Ammon's horn (tissue), 1 donor: ENCODE measurements at places on chromosomes 7 and 10.
A peak's percentile ranks its signal among the peaks of the same experiment; 100 is the strongest.

DNA sequence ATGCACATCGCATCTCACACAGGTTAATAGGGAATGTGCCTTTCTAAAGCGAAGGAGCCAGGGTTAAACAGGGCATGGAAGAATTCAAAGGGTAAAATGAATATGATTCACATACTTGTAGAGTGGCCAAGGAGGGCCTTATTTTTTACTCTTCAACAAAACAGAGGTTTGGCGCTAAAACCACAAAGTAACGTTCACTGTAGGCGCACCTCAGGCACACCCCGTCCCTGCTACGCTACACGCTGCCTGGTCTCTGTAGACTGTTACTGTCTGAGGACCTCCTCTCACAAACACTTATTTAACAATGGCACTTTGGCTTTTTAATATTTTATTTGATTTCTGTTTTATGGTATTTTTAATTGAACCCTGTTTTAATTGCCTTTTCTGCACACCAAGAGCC is 462.1 kb upstream of the GALNT17 start:
- DNase-seq: no peak

GRCh38 chr10:32141018-32141807 is 85.0 kb upstream of the KIF5B start:
- DNase-seq: no peak

DNA sequence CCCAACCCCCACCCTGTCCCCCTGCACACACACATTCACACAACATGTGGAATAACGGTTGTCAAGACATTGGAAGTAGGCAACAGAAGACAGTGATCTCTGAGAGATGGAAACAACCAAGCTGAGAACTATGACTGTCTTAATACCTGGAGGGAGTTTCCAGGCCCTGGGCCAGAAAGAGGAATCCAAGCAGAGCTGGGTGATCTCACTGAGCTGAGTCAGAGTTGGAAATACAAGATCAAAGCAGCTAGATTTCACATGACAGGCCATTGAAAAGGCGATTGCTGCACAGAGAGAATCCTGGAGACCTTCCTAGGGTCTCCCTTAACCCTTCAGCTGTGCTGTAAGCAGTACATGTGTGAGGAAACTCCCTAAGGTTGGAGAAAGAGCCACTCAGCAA is 165.8 kb upstream of the PRSS1 start:
- DNase-seq: no peak

GRCh38 chr10:100333106-100333505 is 3.1 kb upstream of the PKD2L1 start:
- DNase-seq: no peak

- DNase-seq: no peak
Measured at GRCh38 chr10:13395540-13395939, 47.4 kb upstream of the SEPHS1 start.

GRCh38 chr10:96288151-96288621 is 16.0 kb upstream of the DNTT start:
- DNase-seq: no peak

GRCh38 chr7:27686315-27686714 is 23.6 kb upstream of the HIBADH start:
- DNase-seq: no peak

DNA sequence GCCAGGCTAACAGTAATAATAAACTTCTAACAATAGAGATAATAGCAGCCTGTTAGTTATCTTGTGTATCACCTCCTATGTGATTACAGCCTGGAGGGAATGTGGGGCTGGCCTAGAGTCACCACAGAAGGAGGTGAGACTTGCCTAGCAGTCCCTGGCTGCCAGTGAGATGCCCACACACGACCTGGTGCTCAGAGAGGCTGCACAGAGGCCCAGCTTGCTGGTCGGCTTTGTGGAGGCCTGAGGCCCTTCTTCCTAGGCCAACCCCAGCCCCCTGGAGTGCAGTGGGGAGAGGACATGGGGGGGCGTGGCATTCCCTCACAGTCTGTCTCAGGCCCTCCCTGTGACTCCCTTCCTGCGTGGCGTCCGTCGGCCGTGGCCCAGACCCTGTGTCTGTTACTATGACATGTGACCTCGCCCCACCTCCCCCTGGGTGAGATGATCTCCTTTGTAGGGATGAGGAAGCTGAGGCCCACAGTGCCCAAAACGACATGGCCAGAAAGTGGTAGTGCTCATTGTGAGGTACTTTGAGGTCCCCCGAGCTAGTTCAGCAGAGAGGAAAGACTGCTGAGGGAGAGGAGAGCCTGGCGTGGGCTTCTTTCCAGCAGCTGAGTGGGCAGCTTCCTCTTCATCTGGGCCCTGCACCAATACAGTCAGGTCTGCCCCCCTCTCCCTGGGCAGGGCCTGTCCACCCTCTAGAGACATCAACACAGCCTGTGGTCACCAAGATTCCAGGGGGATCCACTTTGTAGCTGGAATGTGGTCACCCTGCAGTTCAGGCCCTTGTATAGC is 29.7 kb downstream of the UNC5B start:
- peak; percentile 73 for DNase-seq

DNA sequence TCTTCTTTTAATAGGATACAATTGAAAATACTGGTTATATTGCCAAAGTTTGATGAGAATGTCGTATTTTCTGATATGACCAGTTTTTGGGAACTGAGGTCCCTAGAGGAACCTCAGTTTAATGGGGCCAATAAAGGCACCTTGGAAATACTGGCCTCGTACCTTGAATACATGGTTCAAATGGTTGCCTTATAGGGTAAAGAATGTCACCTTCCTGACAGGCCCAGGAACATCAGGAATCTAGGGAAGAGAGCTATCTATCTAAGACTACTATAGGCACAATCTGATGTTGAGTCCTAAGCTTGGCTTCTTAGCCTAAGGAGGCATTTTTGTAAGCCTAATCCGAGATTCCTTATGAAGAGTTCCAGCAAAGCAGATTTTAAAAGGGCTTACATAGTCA is 9.3 kb downstream of the SHTN1 start:
- no peak for DNase-seq

DNA sequence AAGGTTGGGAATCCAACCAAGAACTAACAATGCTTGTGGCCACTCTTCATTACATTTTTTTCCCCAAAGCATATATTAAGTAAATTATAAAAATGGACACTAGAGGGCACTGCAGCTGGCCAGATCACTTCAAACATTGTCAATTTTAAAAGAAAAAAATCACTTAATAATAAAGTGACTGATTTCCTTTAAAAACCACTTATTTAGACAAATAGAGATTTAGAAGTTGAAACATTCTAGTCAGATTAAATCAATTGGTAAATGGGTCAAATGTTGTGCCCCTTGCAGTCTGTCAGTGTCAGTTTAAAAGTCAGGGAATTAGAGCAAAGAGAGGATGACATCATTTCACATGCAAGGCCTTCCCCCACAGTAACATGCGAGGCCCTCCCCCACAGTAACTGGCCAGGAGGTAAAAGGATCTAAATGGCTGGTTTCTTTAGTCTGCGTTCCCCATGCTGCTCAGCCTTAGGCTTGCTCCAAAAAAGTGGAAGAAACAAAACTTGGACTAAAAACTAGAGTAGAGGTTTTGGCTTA is 177.9 kb downstream of the SKAP2 start:
- DNase-seq: no peak

GRCh38 chr7:47867286-47867685 is 81.0 kb downstream of the PKD1L1 start:
- DNase-seq: no peak

DNA sequence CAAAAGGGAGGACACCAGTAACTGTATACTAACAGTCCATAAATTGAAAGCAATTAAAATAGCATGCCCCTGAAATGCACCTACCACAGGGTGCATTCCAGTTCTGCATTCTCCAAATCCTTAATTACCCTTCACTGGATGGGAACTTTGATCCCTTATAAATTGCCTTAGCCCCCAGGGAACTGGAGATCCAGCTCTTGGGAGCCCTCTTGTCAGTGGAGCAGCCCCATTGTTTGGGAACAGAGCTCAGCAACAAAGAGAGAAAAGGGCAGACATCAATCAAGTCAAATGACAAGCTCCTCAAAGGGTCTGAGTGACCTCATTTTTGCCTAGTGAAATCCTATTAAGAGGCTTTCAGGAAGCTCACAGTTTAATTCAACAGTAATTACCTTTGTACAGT is 472.6 kb downstream of the XPNPEP1 start:
- DNase-seq: no peak

GRCh38 chr7:133048589-133048988 is 33.3 kb downstream of the CHCHD3 start:
- no peak for DNase-seq
